Heart right ventricle (tissue), 16 donors: ENCODE measurements at places on chromosomes 12 and 14.

DNA sequence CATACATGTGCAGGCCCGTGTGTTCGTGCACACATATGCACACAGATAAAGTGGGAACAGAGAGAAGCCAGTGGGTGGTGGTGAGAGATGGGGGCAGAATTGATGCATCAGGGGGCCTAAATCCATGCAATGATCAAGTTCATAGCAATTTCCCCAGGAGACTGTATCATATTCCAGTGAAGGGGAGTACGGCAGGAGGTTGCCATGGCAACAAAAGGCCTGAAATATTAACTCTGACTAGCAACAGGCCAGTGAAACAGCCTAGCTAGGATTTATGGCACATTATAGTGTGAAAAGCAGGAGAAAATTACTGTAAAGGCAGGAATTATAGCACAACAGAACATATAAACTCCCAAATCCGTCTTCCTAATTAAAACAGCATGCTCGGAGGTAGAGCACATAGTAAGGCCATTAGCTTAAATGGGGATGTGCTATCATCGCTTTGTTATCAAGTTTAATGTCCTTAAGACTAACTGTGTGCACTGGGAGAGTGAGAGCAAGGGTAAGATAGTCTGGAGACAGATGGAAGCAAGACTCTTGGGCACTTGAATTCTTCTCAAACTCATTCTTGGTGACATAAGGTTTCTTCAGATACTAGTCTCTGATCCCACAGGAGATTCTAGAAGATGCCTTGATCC lies 806.3 kb downstream of the DIO2 start:
- H3K4me3 ChIP-seq = no peak overlapping the region
- H3K27me3 ChIP-seq = no peaks in the 10 kb centered on the region
- H3K27ac ChIP-seq = no peak overlapping the region
- DNase-seq = no peak

- DNase-seq = no peak
- no peak overlapping the region for H3K4me3 ChIP-seq
- H3K27me3 ChIP-seq = no peaks in the 10 kb centered on the region
- peaks cover 2% of the 10 kb centered on the region for H3K4me1 ChIP-seq
- no peak overlapping the region for H3K27ac ChIP-seq
Measured at GRCh38 chr12:32025906-32026305, 66.7 kb downstream of the RESF1 start.

GRCh38 chr14:105773584-105773983 lies 247.2 kb downstream of the TMEM121 start:
- no peak overlapping the region for H3K27ac ChIP-seq
- H3K4me1 ChIP-seq = no peaks in the 10 kb centered on the region
- H3K4me3 ChIP-seq = no peak overlapping the region
- no peaks in the 10 kb centered on the region for H3K27me3 ChIP-seq
- H3K36me3 ChIP-seq = no peaks in the 10 kb centered on the region

- no peaks in the 10 kb centered on the region for H3K36me3 ChIP-seq
- DNase-seq = no peak
- no peak overlapping the region for H3K4me3 ChIP-seq
- no peaks in the 10 kb centered on the region for H3K27me3 ChIP-seq
- H3K27ac ChIP-seq = no peak overlapping the region
Measured at GRCh38 chr14:49447540-49448107, 138.6 kb downstream of the RPS29 start.

- no peak for DNase-seq
- H3K27me3 ChIP-seq = no peaks in the 10 kb centered on the region
- H3K36me3 ChIP-seq = no peaks in the 10 kb centered on the region
- H3K4me1 ChIP-seq = no peaks in the 10 kb centered on the region
Measured at GRCh38 chr12:43310596-43310995, 241.4 kb downstream of the ADAMTS20 start.

- no peak for DNase-seq
- no peak overlapping the region for H3K27ac ChIP-seq
- H3K4me1 ChIP-seq = peaks cover 17% of the 10 kb centered on the region
- H3K4me3 ChIP-seq = no peak overlapping the region
- no peaks in the 10 kb centered on the region for H3K36me3 ChIP-seq
- H3K27me3 ChIP-seq = no peaks in the 10 kb centered on the region
Measured at GRCh38 chr12:122123761-122124145, 45.2 kb downstream of the MLXIP start.

GRCh38 chr14:75246546-75247285 lies 31.9 kb upstream of the FOS start:
- no peaks in the 10 kb centered on the region for H3K27me3 ChIP-seq
- H3K27ac ChIP-seq = no peak overlapping the region
- H3K36me3 ChIP-seq = no peaks in the 10 kb centered on the region
- no peak overlapping the region for H3K4me3 ChIP-seq
- DNase-seq = no peak

GRCh38 chr12:19778172-19778571 lies 338.9 kb downstream of the AEBP2 start:
- no peaks in the 10 kb centered on the region for H3K36me3 ChIP-seq
- DNase-seq = no peak
- H3K4me1 ChIP-seq = peaks cover 8% of the 10 kb centered on the region
- peak overlapping the region; percentile 60 for H3K27ac ChIP-seq

GRCh38 chr12:88313554-88313953 lies 171.4 kb downstream of the TMTC3 start:
- no peak overlapping the region for H3K4me3 ChIP-seq
- no peaks in the 10 kb centered on the region for H3K4me1 ChIP-seq
- H3K27me3 ChIP-seq = no peaks in the 10 kb centered on the region
- no peak for DNase-seq

DNA sequence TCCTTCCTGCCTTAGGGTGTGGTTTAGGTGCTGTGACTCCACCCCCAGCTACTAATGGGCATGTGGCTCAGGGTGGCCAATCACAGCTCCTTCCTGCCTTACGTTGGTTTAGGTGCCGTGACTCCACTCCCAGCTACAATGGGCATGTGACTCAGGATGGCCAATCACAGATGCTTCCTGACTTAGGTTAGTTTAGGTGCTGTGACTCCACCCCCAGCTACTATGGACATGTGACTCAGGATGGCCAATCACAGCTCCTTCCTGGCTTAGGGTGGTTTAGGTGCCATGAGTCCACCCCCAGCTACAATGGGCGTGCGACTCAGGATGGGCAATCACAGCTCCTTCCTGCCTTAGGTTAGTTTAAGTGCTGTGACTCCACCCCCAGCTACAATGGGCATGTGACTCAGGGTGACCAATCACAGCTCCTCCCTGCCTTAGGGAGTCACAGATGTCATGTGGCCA lies 163.9 kb downstream of the TBX5 start:
- H3K27ac ChIP-seq = no peak overlapping the region
- H3K36me3 ChIP-seq = no peaks in the 10 kb centered on the region
- H3K27me3 ChIP-seq = peaks cover 14% of the 10 kb centered on the region
- DNase-seq = no peak

DNA sequence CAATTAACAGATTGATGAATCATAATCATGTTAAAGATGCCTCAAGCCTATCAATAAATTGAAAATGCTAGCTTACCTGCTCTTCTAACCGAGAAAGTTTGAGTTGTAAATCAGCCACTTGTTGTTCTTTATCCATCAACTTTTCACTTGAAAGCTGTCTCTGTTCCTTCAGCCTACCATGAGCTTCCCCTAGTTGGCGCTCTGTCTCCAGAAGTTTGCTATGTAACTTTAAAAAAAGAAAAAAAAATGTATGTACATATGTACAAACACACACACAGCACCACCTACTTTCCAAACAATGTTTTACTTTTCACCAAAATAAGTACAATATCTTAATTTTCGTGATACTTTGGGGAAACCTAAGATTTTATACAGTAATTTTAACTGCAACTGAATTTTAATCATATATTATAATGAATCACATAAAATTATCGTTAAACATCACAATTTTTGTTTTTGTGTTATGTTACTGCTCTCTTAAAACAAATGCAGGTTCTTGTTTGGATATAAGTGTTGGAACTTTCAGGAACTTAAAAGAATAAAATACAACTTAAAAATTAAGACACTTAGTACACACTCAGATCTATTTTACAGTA lies 101.2 kb downstream of the EEA1 start:
- no peak overlapping the region for H3K4me3 ChIP-seq
- no peaks in the 10 kb centered on the region for H3K27me3 ChIP-seq
- DNase-seq = no peak

GRCh38 chr12:84294246-84294645 lies 618.4 kb downstream of the SLC6A15 start:
- no peaks in the 10 kb centered on the region for H3K36me3 ChIP-seq
- no peaks in the 10 kb centered on the region for H3K27me3 ChIP-seq
- H3K27ac ChIP-seq = no peak overlapping the region
- no peaks in the 10 kb centered on the region for H3K4me1 ChIP-seq

DNA sequence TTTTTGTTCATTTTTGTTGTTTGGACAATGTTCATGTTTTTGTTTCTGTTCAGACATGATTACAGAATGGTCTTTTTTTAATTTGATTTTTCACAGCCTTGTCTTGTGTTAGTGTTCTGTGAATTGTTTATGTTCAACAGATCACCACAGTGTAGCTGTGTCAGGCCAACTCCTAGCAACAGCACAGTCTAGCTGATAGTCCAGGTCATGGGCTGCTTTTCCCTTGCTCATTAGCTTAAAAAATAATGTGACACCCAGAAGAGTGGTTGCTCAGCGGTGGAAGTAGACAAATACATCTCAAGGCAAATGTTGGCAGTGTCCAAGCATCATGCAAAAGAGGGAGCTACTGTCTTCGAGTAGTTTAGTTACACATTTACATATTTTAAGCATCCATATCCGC lies 22.4 kb downstream of the WBP11 start:
- H3K36me3 ChIP-seq = no peaks in the 10 kb centered on the region
- DNase-seq = no peak
- H3K4me3 ChIP-seq = no peak overlapping the region
- H3K27me3 ChIP-seq = no peaks in the 10 kb centered on the region

DNA sequence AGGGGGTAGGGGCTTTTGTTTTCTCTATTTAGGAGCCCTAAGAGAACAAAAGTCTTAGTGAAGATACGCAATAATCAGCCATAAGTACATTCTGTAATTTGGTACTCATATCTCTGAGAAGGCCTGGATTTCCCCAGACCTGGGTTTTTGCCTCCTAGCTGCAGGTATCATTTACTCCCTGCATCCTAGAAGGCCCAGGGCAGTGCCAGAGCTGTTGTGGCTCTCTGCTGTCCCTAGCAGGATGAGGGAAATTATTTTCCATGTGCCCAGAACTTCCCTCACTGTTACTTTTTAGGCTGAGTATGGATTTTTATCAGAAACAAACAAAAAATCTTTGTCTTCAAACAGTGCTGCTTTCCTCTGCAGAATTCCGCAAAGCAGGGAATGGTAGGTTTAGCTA lies 192.5 kb upstream of the SYT1 start:
- no peaks in the 10 kb centered on the region for H3K36me3 ChIP-seq
- no peaks in the 10 kb centered on the region for H3K27me3 ChIP-seq
- H3K4me3 ChIP-seq = no peak overlapping the region
- no peaks in the 10 kb centered on the region for H3K4me1 ChIP-seq

DNA sequence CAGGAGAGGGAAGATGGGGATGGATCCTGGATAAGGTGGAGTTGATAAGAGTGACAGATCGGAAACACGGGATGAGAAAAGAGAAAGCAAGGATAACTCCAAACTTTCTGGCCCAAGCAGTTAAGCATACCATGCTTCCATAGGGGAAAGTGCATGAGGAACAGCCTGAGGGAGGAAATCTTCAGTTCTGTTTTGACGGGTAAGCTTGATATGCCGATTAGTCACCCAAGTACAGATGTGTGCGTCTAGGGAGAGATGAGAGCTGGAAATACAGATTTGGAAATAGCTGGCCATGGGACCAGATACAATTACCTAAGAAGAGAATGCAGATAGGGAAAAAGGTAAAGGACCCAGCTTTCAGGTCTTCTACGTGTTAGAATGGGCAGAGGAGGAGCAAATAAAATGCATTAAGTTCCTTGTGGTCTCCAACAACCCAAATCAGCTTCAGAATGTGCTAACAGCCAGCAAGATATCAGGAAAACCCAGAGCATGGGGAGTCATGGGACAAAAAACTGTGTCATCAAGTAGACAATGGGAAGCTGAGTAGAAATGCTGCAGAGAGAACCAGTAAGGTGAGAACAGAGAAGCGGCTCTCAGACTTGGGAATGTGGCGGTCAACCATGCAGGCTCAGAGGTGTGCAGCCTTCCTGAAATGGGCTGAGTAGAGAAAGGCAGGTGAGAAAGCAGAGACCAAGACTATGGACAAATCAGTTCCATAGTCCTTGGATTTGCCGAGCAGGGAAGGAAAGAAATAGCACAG lies 56.3 kb downstream of the PPP1R36 start:
- no peak overlapping the region for H3K4me3 ChIP-seq
- H3K27me3 ChIP-seq = no peaks in the 10 kb centered on the region
- H3K27ac ChIP-seq = no peak overlapping the region
- no peak for DNase-seq
- H3K36me3 ChIP-seq = no peaks in the 10 kb centered on the region
- H3K4me1 ChIP-seq = peaks cover 3% of the 10 kb centered on the region

- no peak overlapping the region for H3K27ac ChIP-seq
- DNase-seq = no peak
- H3K4me3 ChIP-seq = no peak overlapping the region
- H3K4me1 ChIP-seq = no peaks in the 10 kb centered on the region
Measured at GRCh38 chr12:31991146-31991545, 31.9 kb downstream of the RESF1 start.

DNA sequence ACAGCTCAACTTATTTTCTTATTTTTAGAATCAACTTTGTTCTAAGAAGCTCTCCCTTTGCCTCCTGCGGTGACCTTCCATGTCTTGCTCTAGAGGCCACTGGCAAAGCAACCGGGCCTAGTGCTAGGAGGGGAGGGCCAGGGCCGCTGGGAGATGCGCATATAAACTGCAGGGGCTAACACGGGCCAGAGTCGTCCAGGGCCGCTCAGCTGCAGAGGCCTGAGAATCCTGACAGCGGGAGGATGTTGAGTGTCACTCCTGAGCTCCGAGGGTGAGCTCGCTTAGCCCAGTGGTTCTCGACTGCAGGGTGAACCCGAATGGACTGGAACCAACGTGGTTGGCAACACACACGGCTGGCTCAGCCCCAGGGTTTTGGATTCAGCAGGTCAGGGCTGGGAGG lies 6.5 kb upstream of the PIWIL1 start:
- H3K4me3 ChIP-seq = no peak overlapping the region
- H3K27me3 ChIP-seq = peaks cover 20% of the 10 kb centered on the region
- H3K4me1 ChIP-seq = no peaks in the 10 kb centered on the region
- no peak overlapping the region for H3K27ac ChIP-seq
- no peaks in the 10 kb centered on the region for H3K36me3 ChIP-seq
